Occipital lobe (tissue), 3 donors: ENCODE measurements at places on chromosomes 6 and 20.
A peak's percentile ranks its signal among the peaks of the same experiment; 100 is the strongest.

- no peak for DNase-seq
Measured at GRCh38 chr20:64129146-64129782, 21.9 kb upstream of the NPBWR2 start.

GRCh38 chr20:32396646-32397160 is 38.6 kb downstream of the ASXL1 start:
- no peak for DNase-seq

- DNase-seq: no peak
Measured at GRCh38 chr6:170456886-170457698, 96.0 kb downstream of the PSMB1 start.

DNA sequence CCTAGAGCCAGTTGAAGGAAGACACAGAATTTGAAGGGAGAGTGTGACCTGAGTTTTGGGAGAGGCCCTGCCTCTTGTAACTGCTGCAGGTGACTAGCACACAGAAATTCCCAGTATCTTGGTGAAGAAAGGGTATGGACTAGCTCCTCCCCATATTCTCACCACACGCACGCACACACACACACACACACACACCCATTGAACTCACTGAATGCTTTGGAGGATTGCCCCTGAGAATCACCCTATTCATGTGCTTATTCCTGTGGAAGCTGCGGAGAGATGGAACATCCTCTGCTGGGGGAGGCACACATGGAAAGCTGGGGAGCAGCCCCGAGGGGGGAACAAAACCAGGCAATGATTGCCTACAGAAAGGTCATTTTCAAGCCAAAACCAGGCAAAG is 6.2 kb upstream of the LMBRD1 start:
- no peak for DNase-seq

DNA sequence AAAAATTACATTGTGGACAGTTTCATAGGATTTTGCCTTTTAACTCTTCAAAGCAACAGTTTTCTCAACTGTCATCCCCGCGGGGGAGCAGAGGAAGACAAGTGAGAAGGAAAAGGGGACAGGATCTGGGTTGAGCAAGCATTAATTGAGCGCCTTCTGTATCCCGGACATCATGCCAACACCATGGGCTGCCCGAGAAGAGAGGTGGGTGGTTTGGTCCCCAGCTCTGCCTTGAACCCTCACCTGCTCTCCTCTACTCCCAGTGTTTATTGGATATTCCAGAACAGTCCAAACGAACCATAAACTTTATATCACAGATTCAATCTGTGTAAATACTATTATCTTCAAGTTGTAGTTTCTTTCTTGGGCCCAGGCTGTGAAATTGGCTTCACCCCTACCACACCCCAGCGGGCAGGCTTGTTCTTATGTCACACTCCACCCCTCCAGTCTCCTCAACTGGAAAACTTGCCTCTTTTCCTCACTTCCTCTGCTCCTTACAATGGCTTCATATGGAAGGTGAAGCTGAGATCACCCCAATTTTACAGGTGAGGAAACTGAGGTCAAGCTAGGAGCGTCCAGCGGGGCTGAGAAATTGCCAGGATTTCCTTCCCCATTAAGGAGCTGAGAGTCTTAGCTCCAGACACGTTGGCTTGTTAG is 6.0 kb downstream of the PCK1 start:
- DNase-seq: no peak

GRCh38 chr6:16322666-16323312 is 84.4 kb downstream of the GMPR start:
- peak; percentile 43 for DNase-seq

DNA sequence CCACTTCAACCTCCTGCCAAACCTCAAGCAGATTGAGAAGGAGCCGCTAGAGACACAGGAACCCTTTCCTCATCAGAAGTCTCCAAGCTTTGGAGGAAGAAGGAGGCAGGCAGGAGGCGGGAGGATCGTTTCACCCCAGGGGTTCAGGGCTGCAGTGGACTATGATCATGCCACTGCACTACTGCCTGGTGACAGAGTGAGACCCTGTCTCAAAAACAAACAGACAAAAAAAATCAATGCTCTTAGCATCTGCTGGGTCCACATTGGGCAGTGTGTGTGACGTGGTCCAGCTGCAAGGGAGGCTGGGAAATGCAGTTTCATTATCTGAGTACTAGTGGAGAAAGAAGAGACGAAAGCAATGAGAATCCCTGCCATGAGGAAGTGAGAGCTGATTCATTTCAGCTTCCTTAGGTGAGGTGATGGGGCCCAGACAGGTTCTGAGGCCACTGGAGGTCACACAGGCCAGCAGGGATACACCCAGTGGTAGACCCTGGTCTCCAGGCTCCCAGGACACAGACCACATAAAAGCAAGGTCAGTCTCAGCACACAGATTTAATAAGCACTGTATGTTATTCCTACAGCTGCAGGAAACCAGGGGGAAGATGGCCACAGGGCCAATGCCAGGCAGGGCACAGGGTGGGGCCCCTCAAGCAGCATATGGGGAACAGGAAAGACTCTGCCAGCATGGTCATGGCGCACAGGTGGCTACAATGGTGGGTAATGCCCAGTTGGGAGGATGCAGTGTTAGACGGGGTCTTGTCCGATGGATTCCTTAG is 4.3 kb downstream of the GFRA4 start:
- DNase-seq: no peak

- no peak for DNase-seq
Measured at GRCh38 chr20:58557733-58558342, 42.6 kb upstream of the APCDD1L start.

- no peak for DNase-seq
Measured at GRCh38 chr6:145199961-145200360, 535.4 kb downstream of the EPM2A start.

GRCh38 chr6:41690541-41691330 is 44.7 kb downstream of the TFEB start:
- DNase-seq: no peak

DNA sequence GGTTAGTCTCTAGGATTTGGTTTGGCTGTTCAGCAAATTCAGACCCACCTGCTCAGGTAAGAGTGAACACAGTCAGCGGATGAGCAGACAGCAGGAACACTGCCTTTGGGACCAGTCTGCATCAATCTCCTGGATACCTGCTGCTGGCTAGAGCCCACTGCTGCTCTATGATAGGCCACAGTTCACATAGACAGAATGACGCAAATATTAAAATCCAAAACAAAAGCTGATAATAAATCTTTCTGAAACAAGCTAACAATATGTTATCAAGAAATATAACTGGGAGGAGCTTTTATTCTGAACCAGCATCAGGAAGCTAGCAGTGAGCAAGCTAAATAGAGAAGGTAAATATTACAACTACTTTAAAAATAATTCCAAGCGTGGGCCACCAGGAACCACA is at the start of gene TAAR1:
TSS of gene TAAR1 (minus strand) at position 101 of the 400 bp plus-strand sequence. CDS start 13,179 bp downstream, outside the sequence.
- no peak for DNase-seq

DNA sequence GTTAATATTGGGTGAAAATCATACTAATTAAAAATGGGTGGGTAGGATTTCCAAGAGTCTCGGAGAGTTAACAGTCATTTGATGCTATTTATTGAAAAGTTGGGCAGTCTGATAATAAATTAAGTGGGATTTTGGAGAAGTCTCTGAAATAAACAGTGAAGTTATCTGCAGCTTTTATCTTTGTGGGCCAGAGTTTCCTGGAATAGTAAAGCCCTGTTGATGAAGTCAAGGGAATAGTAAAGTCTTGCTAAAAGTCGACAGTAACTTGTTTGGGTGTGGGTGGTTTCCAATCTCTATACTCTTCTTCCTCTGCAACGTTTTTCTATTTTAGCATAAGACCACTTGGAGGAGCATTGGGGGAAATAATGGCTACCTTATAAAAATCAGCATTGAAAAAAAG is 493.6 kb downstream of the EPM2A start:
- DNase-seq: no peak

DNA sequence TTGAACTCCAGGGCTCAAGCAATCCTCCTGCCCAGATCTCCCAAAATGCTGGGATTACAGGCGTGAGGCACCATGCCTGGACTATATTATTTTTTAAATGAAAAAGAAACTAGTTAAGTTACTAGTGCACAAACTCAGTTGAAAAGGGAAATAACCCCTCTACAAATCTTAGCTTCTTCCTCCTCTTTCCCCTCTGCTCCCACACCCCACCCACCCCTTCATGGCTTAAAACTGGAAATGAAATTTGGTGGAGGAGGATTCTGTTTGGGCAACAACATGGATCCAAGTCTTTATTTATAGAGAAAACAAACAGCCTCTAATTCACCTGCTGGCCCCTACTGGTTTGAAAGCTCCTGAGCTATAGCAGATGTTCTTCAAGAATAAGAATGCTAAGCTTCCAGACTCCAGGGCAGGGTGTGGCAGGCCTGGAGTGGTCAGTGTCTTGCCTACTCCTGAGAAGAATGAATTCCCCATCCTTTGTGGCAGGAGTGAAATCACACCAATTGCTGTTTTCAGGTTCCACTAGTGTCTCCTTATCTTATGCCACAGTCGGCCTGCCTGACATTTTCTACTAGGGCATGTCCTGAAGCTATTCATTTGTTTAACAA is 73.5 kb downstream of the ZFP64 start:
- DNase-seq: no peak

DNA sequence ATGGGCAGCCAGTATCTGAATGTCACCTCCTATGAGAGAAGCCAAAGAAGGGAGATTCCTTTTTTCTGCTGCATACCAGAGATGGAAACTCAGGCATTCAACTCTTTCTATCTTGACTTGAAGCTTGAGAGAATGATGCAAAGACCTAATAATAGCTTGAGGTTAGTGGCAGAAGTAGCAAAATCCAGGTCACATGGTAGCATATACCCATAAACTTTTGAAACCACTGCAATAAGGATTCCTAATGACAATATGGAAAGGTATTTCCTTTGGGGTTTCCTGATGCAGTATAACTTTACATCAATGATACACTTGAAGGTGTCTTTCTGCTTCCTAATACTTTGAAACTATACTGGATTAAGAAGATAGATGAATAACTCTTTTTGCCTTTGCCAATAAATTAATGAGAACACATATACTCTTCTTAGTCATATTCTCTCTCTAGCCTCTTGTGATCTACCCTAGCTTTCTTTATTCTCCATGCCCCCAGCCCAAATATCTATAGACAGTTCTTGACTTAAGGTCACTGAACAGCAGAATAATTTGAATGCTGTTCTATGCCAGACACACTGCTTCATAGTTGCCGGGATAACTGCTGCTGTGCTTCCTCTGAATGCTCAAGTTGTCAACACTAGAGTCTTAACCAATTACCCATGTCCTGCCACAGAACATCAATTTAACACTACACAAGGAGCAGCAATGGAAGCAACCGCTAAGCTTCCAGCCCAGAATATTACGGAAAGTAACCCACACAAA is 155.5 kb upstream of the SIM1 start:
- no peak for DNase-seq

DNA sequence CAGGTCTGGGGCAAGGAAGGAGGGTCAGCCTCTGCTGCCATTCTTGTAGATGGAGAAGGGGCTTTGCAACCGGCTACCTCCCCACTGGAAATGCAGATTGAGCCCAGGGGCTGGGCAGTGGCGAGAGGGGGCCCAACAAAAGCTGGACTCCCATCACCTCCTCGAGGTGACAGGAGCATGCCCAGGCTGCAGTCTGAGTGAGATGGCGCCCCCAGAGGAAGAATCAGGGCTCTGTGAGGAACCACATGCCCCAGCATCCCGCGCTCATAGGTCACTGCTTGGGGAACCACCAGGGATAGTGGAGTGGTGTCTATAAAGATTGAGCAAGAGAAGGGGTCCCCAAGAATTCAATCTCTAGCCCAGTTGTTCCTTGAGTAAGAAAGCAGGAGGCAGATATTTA is 31.6 kb upstream of the NEDD9 start:
- DNase-seq: no peak

- DNase-seq: no peak
Measured at GRCh38 chr20:10922941-10923340, 249.1 kb upstream of the JAG1 start.

- DNase-seq: no peak
Measured at GRCh38 chr6:151309619-151310018, 69.9 kb downstream of the AKAP12 start.

DNA sequence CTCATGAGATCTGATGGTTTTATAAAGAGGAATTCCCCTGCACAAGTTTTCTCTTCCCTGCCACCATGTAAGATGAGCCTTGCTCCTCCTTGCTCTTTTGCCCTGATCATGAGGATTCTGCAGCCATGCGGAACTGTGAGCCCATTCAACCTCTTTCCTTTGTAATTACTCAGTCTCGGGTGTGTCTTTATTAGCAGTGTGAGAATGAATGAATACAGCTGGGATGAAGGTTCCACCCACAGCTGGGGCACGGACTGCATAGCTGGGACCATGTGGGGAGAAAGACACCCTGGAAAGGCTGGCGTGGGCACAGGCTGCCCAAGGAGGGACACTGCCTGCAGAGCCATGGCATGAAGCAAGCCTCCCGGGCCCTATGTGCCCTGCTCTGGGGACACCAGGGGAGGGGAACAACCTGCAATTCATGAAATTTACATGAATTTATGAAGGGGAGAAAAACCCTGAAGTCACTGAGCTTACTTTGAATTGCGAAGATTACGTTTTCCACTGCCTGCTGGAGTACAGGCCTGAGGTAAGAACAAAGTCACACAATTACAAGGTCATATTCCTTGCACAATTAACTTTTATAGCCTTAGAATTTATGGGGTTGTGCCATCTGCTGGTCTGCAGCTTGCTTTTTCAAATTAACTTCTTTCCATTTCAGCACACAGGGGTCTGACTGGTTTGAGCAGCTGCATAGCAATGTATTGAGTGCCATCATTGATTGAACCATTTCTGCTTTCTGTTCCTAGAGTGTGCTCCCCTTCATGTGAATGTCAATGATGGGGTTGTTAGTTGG is 46.2 kb downstream of the SLC22A1 start:
- DNase-seq: no peak

DNA sequence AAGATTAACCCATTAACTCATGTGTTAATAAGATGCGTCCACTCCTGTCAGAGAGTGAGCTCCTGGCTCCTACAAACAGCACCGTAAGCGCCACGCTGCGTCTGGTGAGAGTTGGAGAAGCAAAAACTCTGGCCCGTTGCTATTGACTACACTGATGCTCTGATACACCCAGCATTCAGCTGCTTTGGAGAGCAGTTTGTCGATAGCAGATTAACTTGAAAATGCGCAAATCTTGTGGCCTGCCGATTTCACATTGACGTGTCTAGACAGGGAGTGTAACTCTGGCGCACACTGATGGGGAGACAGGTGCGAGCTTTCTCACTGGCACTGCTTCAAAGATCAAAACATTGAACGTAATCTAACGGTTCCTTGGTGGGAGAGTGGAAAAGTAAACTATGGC is 151.7 kb upstream of the RPS6KA2 start:
- no peak for DNase-seq

DNA sequence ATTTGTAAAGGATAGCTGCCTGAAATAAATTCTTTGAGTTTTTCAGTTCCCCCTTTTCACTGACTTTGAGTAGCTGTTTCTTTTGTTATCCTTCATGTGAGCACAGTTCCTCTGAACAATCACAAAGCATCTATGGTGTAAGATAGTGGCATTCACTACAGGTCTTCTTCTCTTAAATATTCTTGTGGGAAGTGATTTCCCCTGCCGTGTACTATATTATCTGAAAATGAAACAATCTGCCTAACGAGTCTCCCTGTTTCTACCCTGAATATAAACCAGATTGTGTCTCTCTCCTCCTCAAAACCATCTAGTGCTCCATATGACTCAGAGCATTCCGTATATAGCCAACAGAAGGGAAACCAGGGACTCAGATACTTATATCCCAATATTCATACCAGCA is 380.1 kb upstream of the SOX4 start:
- DNase-seq: no peak
